ENCODE measurements at places on chromosomes 1 and 21.

- no peak for DNase-seq
These were observed 558 bp downstream of the PAXBP1 start for GRCh38 chr21:32770871-32771523.

- no peak for DNase-seq
These were observed 134.7 kb upstream of the HOOK1 start for GRCh38 chr1:59680044-59680443.

DNA sequence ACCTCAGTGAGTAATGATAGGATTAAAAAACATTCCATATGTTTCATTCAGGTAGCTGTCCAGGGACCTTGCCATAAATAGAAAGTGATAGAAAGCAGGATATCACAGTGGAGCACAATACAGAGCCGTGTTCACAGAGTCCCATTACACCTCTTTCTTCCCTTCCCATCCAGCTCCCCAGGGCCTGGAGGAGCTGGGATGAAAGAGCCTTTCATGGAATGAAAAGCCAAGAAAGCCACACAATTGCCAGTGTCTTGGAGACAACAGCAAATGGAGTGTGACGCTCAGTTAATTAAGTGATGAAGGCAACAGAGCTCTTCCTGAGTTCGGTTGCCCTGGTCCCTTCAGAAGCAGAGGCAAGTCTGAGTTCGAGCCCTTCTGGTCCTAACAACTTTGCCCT is 387.3 kb upstream of the PLXNA2 start:
- no peak for DNase-seq

- no peak for DNase-seq
These were observed 65.6 kb upstream of the IRF2BP2 start for GRCh38 chr1:234675572-234675971.

DNA sequence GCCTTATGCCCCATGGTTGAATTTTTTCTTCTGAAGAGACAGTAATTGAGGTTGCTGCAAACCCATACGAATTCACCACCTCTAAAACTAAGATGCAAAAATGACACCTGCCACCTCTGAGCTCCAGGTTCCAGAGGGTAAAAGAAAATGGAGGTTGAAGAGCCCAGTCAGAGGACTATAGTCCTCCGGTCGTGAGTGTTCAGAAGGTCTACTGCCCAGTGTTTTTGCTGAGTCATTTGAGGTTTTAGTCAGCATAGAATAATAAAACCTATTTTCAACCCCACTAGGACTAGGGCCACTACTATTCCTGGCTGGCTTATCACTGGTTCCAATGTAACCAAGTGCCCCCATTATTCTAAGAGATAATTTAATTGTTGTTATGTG is 12.9 kb upstream of the SLAMF7 start:
- DNase-seq: no peak

GRCh38 chr1:225471109-225471452 is 43.2 kb upstream of the LBR start:
- no peak for DNase-seq

DNA sequence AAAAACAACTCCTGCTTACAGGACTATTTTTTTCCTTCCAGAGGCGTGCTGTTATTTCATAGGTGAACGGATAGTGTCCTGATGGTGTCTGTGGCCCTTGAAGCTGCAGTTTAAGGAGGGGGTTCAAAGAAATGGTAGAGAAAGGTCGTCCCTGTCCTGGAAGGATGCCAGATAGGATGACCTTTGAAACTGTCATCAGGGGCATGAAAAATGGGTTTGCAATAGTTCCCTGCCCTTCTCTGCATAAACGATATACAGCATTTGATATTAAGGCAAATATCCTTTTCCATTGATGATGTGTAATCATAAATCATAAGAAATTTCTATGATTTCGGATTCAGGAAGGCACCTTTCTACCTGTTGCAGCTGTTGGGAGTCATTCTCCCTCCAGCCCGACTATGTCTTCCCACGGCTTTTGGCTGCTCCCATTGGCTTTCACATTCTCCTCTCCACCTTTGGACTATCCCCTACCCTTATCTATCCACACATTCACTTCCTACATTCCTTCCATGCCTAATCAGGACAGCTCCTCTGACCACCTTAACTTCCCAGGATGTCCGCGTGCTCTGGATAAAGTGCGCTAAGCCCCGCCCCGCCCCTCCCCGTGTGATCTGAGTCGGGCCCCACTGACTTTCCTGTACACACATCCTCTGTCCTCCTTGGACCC is 209.8 kb downstream of the DISC1 start:
- DNase-seq: no peak

- DNase-seq: no peak
These were observed 14.5 kb downstream of the ICMT start for GRCh38 chr1:6221210-6221784.

GRCh38 chr1:107702946-107703571 is 261.9 kb downstream of the VAV3 start:
- no peak for DNase-seq

DNA sequence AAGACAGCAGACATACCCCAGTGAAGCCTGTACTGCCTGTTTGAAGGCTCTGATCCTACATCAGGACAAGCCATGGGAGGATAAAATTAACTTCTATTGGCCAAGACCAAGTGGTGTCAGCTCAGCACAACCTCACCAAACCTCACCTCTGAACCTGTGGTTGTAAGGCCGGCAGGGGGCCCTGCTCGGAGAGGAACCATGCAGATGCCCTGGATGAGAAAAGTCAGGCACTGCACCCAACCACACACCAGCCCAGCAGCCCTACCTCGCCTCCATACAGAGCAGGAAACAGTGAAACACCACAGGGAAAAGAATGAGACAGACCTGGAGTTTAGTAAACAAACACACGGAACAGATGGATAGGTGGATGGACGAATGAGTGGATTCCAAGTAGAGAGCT is 70.0 kb upstream of the PAX7 start:
- DNase-seq: no peak

All from AG09319 (cell line).